ENCODE measurements at places on chromosomes 13 and 19.

- DNase-seq = no peak
Observed at GRCh38 chr19:48953990-48954594, 583 bp upstream of the BAX start.

- DNase-seq = no peak
Observed at GRCh38 chr19:53626976-53627375, 4.8 kb upstream of the DPRX start.

DNA sequence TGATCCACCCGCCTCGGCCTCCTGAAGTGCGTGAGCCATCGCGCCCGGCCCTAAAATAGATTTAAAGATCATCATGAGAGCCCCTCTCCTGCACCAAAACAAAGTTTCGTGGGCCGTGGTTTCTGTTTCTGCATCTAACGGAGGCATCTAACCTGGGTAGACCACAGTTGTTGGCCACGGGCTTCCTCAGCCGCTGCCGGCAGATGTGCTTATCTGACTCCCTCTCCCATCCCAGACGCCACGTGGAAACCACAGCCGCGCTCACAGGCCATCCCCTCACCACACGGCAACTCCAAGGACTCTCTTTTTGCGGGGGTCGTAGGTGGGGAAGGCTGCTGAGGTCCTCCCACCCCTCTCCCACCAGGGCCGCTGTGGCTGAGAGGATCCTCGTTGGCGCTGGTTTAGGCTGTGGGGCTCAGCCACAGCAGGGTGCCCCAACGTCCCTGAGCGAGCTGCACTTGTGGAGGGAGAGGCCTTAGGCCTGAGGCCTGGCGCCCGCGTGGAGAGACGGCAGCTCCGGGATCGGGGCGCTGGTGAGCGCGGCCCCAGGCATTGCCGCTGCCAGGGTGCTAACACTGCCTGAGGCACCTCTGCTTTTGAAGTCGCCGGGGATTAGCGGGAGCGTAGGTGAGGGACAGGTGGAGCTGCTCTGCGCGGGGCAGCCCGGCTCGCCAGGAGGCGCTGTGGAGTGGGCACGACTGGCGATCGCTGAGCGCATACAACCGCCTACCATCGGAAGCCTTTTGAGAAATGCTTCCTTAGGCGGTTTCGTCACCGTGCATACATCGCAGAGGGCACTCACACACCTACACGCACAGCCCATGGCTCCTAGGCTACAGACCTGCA, 8.9 kb downstream of the ZSCAN1 start:
- no peak for DNase-seq

GRCh38 chr19:33472226-33472625, 49.4 kb downstream of the PEPD start:
- no peak for DNase-seq

- DNase-seq = no peak
Observed at GRCh38 chr19:3730457-3730958, 22.3 kb downstream of the TJP3 start.
